PC-3 (cell line): ENCODE measurements at places on chromosomes 16 and 17.
A peak's percentile ranks its signal among the peaks of the same experiment; 100 is the strongest.

DNA sequence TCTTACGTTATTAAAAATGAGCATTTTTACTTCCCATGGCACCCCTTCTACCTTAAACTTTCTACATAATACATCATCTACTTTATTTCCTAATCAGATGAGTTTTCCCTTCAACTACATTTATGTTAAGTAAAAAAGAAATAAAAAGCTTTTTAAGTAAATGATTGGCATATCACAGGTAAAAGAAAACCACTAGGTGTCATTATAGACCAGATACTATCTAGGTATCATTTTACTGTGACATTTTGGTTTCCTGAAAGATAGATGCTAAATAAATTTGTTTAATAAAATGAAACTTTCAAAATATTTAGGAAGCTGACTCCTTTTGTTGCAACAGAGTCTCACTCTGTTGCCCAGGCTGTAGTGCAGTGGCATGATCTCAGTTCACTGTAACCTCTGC, 3.8 kb upstream of the CMTM1 start:
- no peak for DNase-seq

DNA sequence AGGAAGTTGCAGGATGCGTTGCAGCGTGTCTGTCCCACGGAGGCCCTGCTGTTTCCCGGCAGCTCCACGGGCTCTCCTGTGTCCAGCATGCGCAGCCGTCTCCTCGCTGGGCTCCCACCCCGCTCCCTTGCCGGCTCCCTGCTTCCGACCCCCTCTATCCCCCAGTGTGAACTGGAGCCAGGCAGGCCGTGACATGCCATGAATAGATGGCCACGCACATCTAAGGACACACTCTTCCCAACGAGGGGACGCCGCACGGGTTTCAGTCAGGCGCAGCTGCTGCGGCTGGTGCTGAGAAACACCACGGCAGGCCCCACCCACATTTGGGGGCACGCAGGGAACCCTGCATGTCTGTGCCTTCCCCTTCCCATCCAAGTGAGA, 9.2 kb upstream of the HEXD start:
- no peak for DNase-seq

DNA sequence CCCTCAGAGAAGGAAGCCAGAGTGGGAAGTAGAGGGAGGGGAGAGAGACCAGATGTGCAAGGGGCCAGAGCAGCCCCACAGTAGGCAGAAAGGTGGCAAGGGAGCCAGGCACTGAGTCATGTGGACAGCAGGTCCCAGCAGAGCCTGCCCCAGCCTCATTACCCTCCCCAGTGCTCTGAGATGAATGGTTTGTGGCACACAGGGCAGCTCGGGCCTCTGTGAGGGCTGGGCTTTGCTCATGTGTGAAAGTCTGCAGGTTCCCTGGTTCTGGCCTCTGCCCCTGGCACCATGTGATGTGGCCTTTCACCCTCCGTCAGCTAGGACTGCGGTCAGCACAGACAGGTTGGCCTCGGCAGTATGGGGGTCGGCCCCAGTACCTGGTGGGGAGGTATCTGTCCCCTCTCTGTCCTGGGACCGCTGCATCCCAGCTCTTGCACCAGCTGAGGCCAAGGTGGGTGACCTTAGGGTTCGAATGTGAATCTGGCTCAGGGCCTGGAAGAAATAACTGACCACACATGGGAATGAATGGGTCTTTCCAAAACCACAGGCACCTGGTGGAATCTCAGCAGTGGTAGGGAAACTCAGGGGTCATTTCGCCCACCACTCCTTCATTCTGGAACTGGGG, 8.9 kb downstream of the LRRC75A start:
- DNase-seq: no peak

DNA sequence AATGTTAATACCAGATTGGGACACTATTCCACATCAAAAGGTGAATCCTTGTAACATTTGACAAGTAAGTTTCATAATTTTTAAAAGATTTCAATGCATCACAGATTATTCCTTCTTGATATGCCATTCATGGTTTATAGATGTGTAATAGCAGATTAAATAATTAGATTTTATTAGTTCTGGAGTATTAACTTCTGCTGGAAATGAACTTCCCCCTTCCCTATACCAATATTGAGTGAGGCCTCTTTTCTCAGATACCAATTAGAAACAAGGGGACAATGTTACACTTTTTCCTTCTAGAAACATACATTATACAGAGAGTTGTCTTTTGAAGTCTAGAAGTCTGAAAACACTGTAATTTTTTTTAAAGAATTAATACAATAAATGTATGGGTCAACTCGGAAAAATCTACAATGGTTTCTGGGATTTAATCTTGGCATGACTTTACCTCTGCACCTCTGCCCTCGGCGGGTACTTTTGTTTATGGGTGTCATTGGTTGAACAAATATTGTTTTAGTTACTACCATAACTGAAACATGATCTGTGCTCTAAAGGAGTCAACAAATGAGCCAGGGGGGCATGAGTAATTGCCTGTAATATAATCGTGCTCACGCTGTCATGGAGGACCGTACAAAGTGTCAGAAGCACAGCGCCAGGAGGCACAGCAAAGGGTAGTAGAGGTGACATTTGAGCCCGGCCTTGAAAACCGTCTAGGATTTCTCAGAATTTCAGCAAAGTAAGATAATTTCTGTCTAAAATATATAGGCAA, 8.2 kb downstream of the LRRC37B start:
- peak; percentile 86 for DNase-seq

DNA sequence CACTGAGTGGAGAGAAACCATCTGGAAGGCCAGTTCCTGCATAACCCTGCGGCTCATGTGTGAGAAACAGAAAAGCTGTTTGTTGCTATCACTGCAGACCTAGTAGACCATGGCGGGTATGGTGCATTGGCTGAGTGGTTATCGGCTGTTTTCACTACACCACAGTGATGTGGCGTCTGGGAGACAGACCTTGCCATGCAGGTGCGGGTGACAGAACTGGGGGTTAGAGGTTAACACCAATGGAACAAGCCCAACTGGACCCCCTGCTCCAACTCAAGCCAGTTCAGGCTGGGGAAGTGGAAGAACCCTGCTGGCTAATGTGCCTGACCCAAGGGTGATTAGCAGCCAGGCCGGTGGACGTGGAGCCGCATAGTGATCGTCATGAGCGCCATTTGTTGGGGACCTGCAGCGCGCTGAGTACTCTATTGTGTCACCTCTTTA, 91.9 kb downstream of the IRF8 start:
- DNase-seq: no peak
